Cardiac muscle cell (in vitro differentiated cells and primary cell): ENCODE measurements at places on chromosomes 1 and 21.

- DNase-seq = no peak
Measured at GRCh38 chr1:39692152-39693074, 1.2 kb upstream of the HPCAL4 start.

DNA sequence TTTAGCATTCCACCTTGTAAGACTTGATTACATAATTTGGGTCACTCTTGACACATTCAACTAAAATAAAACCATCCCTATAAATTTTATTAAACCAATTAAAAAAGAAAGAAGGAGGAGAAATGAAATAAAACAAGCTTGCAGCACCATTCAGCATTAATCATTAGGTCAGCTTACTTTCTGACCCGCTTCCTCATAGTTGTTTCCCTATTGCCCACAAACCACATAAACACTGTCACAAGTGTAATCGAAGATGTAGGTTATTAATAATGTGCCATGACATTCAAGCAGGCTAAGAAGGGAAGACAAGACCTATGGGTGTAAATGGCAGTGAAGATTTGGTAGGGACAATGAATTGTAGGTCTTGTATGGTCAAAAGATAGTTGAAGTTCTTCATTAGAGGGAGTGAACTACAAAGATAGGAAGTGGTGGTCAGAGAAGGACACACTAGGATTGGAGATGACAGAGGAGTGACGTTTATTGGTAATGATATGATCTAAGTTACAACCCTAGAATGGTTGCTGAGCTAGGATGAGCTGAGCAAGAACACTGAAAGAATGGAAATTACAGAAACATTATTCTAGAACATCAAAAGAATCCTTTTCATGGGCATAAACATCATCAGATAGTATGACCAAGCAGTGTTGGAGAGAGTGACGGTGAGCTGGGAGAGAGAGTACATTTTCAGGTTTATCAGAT is 231.5 kb downstream of the KCNT2 start:
- DNase-seq = no peak

GRCh38 chr1:231032963-231033362 is 7.1 kb downstream of the FAM89A start:
- DNase-seq = no peak

DNA sequence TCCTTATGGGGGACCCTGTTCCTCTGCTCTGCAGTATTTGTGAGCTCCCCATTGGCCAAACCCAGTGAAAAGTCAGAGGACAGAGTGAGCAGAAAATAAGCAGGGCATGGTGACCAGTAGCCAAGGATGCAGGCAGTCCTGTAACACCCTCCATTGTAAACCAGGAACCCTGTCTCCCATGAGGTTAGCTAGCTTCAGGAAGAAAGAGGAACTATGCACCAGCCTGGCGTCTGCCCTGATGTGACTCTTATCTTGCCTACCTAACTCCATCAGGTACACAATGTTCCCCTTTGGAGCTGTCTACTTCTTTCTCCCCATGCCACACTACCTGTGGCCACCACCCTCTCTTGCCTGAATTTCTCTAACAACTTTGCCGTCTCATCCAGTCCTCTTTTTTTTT is 119.2 kb downstream of the LRIG2 start:
- DNase-seq = no peak

GRCh38 chr21:21159253-21159899 is 161.2 kb downstream of the NCAM2 start:
- DNase-seq = no peak

DNA sequence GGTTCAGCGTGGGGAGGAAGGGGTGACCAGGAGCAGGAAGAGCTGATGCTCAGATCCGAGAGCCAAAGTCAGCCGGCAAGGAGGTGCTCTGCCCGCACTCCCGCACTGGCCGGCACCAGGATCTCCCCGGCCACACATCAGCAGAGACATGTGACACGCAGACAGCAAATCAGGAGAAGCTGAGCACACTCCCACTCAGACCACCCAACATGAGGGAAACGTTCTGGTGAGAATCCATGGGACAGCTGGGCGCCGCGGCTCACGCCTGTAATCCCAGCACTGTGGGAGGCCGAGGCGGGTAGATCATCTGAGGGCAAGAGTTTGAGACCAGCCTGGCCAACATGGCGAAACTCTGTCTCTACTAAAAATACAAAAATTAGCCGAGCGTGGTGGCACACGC is 18.6 kb upstream of the PTTG1IP start:
- peak; percentile 29 for DNase-seq

GRCh38 chr21:33230545-33231324 is 997 bp downstream of the IFNAR2 start:
- peak; percentile 49 for DNase-seq

GRCh38 chr1:193703655-193704054 is 517.2 kb upstream of the B3GALT2 start:
- DNase-seq = peak; percentile 67

DNA sequence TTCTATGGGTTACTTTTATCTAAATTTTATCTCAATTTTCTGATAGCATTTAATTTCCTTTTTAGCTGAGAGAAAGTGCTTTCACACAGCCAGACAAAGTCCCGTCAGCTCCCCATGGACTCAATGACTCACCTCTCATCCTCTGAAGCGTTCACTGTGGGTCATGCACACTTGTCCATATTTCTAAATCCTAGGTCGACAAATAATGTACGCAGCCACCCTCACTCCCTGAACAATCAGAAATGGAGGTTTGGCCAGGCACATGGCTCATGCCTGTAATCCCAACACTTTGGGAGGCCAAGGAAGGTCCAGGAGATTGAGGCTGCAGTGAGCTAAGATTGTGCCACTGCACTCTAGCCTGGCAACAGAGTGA is 42.4 kb upstream of the COA6 start:
- no peak for DNase-seq

GRCh38 chr1:32334274-32334861 is 1.7 kb downstream of the MARCKSL1 start:
- peak; percentile 18 for DNase-seq

DNA sequence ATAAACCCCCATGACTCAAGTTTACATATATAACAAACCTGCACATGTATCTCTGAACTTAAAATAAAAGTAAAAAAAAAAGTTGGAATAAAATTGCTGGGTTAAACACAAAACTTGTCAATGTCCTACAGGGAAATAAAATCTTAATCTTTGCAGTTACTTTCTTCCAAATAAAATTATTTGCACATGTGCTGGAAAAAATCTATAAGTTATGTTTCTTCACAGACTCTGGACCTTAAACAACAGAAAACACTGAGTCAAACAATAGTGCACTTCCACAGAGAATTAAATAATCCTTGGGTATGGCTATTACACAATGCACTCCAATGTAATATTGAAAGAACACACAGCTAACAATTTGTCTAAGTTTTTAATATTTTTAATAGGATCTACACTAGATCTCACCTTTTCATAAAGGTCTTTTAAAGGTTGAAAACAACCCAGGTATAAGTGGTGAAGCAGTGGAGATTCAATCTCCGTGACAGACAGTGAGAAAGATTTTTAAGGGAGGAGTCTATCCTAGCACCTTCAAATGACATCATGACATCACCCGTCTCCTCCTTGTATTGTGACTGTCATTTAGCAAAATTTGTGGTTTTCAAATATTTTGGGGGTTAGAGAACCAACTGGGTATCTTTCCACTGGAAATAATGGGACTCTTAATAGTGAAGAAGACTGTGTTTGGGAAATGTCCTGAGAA is 25.2 kb upstream of the FGGY start:
- DNase-seq = no peak

DNA sequence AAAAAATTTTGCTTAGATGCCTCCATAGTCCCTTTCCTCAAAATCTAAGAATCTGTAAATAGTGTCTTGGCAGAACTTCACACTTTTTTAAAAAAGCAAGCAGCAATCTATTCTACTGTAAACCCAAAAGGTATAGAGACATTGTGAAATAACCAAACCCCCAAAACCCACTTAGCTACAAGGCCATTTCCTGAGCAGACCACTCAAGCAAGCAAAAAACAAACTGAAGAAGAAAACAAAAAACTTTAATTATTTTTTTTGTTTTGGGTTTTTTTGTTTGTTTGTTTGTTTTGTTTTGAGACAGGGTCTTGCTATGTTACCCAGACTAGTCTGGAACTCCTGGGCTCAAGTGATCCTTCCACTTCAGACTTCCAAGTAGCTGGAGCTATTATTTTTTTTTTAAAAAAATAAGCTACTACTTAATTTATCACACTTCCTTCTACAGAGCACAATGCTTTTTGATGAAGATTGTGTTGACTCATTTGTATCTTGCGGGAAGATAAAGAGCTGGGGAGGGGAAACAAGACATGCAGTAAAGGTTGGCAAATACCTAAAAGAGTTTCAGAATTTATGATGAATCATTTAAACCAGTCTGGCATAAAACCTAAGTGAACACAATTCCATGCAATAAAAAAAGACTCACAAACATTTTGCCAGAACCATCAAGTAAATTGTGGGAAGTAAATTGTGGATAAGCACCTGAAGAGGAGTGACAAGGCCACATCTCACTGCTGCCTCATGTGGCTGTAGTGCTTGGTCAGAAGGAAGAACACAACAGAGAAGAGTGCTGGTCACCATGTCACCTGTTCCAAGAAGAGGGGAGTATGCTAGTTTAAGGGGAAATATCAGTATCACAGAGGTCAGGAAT is 2.7 kb upstream of the PTPN22 start:
- no peak for DNase-seq

GRCh38 chr1:154327466-154328317 is 2.4 kb downstream of the ATP8B2 start:
- no peak for DNase-seq

DNA sequence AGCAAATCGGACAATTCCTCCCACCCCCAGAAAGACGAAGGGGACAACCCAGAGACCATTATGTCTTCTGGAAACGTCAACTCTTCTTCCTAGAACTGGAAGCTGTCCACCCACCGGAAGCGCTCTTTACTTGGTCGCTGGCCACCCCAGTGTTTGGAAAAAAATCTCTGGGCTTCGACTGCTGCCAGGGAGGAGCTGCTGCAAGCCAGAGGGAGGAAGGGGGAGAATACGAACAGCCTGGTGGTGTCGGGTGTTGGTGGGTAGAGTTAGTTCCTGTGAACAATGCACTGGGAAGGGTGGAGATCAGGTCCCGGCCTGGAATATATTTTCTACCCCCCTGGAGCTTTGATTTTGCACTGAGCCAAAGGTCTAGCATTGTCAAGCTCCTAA is 3.2 kb downstream of the S1PR1 start:
- no peak for DNase-seq

- DNase-seq = no peak
Measured at GRCh38 chr1:245052258-245052657, 102.5 kb upstream of the KIF26B start.

DNA sequence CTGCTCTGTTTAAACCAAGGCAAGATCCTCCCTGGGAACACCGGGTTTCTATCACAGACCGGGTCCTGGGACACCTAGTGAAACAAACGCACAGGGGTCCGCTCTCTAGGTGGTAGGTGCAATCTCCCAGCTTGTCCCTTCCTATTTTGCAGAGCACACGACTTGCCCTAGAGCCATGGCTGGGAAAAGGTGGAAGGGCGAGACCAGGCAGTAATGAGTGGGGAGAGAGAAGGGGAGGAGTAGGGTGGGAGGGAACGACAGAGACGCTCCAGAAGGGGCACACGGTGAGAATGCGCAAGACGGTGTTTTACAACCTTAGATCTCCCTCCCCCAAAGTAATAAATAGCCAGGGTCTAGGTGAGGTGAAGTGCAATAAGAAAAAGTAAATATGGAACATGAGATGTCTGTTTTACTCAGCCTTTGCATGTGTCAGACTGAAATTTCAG is 9.3 kb upstream of the ARHGAP29 start:
- DNase-seq = peak; percentile 4

DNA sequence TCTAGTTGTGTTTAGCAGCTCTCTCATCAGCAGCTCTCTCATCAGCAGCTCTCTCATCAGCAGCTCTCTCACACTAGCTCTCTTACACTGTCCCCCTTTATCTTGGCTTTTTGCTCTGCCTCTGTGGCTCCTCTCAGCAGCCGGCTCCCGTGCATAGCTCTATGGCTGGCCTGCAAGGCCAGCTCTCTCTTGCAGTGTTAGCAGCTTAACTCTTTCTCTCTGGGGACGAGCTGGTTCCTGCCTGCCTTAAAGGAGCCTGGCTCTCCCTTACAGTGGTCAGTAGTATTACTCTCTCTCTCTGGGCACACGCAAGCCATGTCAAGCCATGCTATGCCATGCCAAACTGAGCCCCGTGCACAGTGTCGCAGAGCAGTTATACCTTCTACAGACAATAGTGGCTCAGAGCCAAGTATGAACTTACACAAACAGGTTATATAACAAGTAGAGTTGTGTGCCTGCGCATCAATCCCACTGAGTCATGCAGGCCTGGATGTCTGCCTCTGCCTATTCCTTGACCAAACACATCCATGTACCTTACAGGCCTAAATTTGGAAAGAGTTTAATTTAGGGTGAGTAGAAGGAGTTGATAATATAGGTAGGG is 295.9 kb downstream of the TPR start:
- DNase-seq = no peak

DNA sequence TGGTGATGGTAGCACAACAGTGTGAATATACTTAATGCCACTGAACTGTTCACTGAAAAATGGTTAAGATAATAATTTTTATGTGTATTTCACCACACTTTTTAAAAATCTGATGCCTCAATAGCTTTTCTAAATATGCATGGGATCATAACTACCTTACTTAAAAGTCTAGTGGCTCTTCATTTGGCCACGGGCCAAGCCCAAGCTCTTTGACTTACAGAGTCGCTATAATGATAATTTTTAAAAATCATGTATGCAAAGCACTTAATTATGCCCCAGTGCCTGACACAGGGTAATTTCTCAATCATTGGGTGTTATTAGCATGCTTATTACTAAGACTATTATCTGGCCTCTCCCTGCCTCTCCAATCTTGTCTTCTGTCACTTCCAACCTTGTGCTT is 7.6 kb upstream of the CNN3 start:
- no peak for DNase-seq

DNA sequence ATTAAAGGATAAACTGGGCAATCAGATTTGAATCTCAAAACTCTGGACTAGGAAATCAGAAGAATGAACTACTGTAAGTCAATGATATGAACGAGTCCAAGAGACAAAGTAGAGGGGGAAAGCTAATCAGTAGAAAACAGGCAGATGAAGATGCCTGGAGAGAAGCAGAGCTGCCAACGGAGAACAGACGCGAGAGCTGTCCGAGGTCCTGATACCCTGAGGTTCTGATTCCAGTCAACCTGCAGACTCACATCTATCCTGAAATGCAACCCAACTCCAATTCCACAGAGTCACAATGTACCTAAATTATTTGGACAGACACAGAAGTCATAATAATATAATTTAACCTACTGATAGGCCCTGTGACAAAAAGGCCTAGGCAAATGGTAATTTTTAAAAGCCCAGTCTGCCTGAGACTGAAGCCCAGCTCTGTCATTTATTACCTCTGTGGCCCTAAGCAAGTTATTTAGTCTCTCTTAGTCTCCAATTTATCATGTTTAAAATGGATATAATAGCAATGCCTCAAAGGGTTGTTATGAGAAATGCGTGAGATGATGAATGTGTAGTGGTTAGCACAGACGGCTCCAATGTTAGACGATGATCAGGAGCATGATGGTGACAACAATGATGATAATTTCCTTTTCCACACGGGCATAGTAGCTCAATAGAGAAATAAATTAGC is 33.4 kb downstream of the RGS7 start:
- peak; percentile 85 for DNase-seq

GRCh38 chr21:20701235-20701634 is 297.0 kb upstream of the NCAM2 start:
- DNase-seq = no peak
